Hindlimb muscle (tissue), 1 donor: ENCODE measurements at places on chromosomes 5 and 9. TPM values are rescaled to one million over a fixed set of nuclear protein-coding genes. Genes with fewer than 3 reads are reported as not detected.

PROB1 gene
- 55.2 TPM for polyA plus RNA-seq

ST8SIA4 gene
- polyA plus RNA-seq: 6.7 TPM

GRCh38 chr9:88809355-88810161 lies 181.7 kb upstream of the S1PR3 start:
- no peak for DNase-seq

- DNase-seq: no peak
Observed at GRCh38 chr9:126559296-126559695, 54.4 kb upstream of the LMX1B start.

DNA sequence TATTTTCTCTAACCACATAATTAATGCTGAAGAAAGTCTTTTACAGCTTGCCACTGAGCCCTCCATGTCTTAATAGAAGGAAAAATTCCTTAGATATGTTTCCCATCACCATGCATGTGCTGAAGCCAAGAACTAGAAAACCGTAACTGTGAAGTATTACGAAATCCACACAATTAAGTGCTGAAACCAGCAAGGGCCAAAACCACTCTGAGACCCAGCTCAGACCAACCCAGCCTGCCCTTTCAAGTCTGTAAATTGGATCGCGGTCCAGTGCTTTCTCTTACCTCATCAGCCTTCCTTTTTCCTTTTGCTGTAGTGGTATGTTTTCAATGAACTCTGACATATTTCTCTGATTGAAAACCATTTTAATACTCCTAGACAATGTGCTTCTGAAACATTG lies 26.3 kb downstream of the SEMA5A start:
- no peak for DNase-seq

GRCh38 chr5:161190778-161191177 lies 338.8 kb upstream of the ATP10B start:
- DNase-seq: no peak

GRCh38 chr5:116575326-116576052 lies 866 bp upstream of the SEMA6A start:
- DNase-seq: peak; percentile 50
